ENCODE measurements at places on chromosomes 4 and X.
A peak's percentile ranks its signal among the peaks of the same experiment; 100 is the strongest.

GRCh38 chr4:99029852-99030251, 34.3 kb downstream of the METAP1 start:
- no peak for DNase-seq

DNA sequence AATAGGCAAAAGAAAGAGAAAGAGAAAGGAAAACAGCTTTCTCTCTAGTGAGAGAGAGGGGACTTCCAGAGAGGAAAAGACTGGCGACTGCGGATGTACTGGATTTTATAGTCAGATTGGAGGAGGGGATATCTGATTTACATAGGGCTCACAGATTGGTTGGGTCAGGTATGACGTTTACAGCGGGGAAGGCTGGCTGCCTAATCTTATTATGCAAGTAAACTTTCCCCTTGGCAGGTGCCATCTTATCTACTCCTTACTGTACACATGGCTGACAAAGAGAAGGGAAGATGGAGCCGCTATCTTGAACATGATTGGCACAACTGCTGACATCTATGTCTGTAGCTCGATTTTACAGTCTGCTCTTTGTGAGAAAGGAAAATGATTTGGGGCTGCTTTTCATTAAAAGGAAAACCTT, 25.4 kb downstream of the RBPJ start:
- DNase-seq = no peak

GRCh38 chrX:118943102-118943501, 31.3 kb upstream of the LONRF3 start:
- no peak for DNase-seq

DNA sequence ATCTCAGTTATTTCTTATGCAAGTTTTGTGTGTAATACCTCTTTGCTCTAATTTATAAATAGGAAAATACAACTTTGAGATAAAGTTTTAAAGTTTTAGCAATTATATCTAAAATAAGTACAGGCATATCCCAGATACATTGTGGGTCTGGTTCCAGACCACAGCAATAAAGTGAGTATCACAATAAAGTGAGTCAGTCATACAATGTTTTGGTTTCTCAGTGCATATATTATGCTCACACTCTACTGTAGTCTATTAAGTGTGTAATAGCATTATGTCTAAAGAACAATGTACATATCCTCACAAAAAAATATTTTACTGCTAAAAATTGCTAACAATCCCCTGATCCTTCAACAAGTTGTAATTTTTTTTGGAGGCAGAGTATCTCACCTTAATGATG, 49.2 kb downstream of the ANAPC10 start:
- no peak for DNase-seq

DNA sequence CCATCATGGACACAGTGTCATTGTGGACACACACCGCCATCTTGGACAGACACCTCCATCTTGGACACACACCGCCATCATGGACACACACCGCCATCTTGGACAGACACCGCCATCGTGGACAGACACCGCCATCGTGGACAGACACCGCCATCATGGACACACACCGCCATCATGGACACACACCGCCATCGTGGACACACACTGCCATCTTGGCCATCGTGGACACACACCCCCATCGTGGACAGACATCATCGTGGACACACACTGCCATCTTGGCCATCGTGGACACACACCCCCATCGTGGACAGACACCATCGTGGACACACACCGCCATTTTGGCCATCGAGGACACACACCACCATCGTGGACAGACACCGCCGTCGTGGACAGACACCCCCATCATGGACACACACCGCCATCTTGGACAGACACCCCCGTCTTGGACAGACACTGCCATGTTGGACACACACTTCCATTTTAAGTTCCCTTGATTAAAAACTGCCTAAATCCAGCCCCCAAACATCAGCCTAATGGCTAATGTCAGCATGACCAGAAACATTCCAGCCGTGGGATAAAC, 9.1 kb downstream of the ASMTL start:
- no peak for DNase-seq

GRCh38 chrX:107360788-107361360, 88.6 kb upstream of the FRMPD3 start:
- no peak for DNase-seq

GRCh38 chr4:5990446-5991160, 27.6 kb downstream of the C4orf50 start:
- DNase-seq = no peak

- no peak for DNase-seq
These were observed 64.7 kb upstream of the UXT start for GRCh38 chrX:47723689-47724088.

GRCh38 chr4:95158045-95158444, 390.7 kb downstream of the UNC5C start:
- no peak for DNase-seq

DNA sequence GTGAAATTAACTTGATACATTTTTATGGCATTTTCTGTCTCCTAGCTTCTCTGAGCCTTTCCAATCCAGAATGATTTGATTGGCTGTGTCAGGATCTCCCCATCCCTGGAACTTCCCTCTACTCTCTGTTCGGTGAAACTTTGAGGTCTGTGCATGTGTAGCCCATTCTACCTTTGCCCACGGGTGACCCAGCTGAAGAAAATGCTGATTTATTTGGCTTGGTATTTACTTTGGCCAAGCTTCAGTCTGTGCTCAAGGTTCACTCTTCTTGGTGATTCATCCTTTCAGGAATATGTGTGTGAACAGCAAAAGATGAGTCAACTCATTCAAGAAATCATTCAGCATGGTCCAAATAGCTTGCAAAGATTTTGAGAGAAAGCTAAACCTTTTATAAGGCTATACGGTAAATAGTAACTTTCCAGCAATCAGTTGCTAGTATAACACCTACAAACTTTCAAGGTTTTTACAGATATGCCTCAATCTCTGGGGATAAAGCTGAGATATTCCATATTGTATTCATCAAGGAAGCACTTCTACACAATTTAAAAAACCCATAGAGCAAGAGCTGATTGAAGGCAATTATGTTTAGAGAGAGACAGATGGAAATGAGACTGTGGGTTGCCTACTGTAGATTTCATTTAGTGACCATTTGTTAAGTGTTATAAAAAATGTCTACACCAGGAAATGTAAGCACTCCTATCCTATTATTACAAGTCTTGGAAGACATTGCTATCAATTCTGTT, 233.9 kb upstream of the CXXC4 start:
- DNase-seq = peak; percentile 95

DNA sequence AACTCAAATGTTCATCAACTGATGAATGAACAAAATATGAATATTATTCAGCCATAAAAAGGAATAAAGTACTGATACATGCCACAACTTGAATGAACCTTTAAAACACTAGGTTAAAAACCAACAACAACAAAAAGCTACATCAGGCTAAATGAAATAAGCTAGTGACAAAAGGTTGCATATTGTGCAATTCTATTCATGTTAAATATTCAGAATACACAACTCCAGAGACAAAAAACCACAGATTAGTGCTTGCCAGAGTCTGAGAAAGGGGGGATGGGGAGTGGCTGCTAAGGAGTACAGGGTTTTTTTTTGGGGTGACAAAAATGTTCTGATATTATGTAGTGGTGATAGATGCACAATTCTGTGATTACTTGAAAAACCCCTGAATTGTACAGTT, 58.5 kb downstream of the HAUS3 start:
- DNase-seq = no peak

GRCh38 chrX:153931748-153932147, 3.1 kb downstream of the NAA10 start:
- no peak for DNase-seq

- no peak for DNase-seq
These were observed 170.0 kb downstream of the CENPC start for GRCh38 chr4:67375291-67375690.

GRCh38 chrX:153908219-153908860, 3.9 kb downstream of the AVPR2 start:
- DNase-seq = no peak

GRCh38 chr4:136800248-136800647, 732.0 kb downstream of the PCDH18 start:
- no peak for DNase-seq

DNA sequence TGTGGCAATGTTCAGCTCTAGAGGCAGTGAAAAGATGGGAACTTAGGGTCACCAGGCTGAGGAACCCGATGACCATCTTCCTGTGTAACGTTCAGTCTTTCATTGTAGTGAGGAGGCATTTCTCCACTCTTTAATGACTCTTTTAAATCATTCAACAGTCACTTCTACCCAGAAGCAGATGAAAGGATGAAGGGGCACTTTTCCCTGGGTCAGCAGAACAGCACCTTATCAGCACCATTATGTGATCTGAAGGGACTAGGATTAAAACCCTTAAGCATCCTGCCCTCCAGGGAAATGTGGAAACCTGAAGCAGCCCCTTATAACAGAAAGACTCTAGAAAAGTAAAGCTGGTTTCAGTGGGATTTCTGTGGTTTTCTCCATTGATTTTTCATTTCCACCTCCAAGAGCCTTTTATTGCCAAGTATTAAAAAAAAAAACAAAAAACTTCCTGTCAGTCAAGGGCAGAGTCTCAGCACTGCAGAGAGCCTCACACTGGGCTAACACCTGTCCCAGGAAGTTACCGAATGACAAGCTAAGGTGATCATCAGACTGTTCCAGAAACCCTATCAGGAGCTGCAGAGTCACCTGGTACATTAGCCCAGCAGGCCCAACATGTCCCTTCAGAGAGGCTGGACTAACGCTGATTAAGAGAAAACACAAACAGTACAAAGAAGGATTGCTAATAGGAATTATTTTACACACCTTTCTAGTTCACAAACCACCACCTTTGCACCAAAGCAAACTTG, 185.9 kb downstream of the SHROOM3 start:
- no peak for DNase-seq

DNA sequence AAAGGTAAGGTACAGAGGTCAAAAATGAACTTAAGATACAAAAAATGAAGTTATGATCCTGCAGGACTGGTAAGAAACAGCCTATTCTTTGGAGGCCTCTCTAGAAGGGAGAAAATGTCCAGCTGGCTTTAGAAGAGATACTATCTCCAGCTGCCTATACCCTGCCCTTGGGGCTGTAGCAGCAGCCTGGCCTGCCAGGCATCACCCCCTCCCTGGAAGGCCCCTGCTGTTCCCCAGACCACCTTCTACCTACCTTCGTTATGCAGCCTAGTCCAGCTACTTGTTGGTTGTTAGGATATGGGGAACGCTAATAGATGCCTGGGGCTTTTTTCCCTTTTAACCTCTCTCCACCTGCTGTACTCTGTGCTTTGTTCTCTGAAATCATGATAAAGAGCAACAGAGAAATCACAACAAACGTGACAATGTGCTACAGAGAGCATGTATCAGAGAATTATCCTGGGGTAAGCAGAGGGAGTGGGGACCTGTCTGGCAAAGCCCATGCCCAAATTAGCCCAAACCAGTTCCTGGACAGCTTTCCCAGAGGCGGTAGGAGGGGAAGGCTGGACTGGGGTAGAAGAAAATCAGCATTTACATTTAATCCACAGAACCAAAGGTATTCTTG, 34.5 kb downstream of the FRMD7 start:
- no peak for DNase-seq

DNA sequence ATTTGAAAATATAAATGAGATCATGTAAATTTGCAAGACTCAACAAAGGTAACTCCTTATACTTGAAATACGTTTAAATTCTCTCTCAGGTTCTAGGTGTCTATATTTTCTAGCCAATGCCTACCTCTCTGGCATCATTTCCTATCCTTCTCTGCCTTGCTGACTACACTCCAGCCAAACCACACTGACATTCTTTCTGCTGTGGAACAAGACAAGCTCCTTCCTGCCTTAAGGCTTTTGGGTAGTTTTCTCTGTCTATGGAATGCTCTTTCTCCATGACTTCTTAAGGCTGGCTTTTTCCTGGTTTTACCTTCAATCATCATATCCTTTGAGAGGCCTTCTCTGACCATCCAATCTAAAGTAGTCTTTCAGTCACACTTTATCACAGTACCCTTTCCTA, 201.0 kb downstream of the SPRY1 start:
- peak; percentile 32 for DNase-seq

DNA sequence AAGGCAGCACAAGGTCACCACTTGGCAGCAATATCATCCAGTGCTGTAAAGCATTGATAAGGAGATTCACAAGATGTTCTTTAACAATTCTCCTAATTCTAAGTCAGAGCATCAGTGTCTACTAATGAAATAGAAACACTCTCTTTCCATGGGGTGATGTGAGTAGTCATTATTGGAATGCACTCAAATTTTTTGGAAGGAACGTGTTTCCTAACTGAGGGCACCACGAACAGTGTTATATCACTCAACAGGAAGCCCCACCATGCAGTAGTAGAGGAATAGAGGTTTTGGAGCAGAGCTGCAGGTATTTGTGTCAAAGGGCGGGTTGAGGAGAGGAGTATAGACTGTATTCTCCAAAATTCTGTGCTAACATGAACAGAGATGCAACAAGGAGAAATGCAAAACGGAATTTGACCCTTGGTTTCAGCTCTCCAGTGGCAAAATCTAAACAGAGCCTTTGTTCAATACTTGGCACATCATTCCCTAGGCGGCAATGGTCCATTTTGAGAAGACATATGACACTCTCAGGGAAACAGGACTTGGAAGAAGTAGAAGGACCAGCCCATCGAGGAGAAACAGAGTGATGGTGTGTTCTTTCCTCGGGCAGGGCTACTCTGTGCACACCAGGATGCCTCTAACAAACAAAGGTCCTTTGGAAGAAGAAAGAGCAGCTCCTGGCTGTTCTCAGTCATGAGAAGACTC, 98.9 kb downstream of the CPEB2 start:
- DNase-seq = peak; percentile 38

DNA sequence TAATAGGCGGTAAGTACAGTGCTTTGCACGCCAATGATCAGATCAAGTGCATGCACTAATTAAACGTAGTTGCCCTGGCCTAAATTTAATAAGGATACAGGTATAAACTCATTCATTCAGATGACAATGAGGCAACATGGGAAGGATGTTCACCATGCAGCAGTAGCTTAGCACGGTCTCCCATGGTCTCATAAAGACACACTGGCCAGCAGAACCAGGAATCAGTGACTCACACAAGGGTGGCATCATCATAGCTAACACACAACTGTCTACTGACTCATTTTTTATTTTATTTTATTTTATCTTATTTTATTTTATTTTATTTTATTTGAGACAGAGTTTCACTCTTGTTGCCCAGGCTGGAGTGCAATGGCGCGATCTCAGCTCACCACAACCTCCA, 42.7 kb downstream of the TMEM156 start:
- DNase-seq = peak; percentile 37

- peak; percentile 17 for DNase-seq
These were observed 53.0 kb downstream of the MSN start for GRCh38 chrX:65720381-65720964.

- DNase-seq = no peak
These were observed 1.0 kb downstream of the CDS1 start for GRCh38 chr4:84583876-84584380.

All from HT1080 (cell line).